Choroid plexus epithelial cell (primary cell): ENCODE measurements at places on chromosomes 4 and X.

DNA sequence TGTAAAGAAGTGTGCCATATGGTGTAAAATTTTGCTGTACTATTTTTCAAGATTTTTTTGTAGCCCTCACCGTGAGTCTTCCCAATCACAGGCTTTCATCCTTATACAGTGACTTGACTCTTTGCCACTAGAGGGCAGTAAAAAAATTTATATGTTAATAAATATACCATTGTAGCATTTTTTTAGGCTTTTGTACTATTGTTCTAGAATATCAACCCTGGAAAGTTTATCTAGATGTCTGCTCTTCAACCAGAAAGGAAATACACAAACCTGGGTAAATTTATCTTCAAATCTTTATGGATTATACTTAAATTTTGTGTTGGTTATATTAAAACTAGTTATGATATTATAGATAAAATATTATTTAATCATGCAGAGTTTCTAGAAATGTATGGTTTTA, 235.3 kb downstream of the TENM3 start:
- DNase-seq: peak; percentile 72

- peak; percentile 69 for DNase-seq
Observed at GRCh38 chrX:66633541-66633940, 5.3 kb downstream of the EDA2R start.

DNA sequence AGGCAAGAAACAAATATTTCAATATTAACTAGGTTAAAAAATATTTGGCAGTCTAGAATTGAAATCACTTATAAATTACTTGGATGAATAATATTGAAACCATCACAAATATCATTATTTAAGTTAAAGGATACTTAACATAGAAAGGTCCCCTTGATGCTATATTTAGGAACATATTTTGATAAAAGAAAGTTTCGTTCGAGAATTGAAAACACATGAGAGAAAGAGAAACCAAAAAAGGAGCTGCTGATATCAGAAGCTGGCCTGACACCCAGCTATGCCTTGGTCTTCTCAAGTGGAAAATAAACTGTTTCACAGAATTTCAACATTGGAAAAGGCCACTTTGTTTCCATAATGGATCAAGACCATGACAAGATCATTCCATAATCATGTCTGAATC, 762.4 kb downstream of the DMD start:
- DNase-seq: peak; percentile 1

- no peak for DNase-seq
Observed at GRCh38 chr4:171621646-171622045, 191.6 kb upstream of the GALNTL6 start.

DNA sequence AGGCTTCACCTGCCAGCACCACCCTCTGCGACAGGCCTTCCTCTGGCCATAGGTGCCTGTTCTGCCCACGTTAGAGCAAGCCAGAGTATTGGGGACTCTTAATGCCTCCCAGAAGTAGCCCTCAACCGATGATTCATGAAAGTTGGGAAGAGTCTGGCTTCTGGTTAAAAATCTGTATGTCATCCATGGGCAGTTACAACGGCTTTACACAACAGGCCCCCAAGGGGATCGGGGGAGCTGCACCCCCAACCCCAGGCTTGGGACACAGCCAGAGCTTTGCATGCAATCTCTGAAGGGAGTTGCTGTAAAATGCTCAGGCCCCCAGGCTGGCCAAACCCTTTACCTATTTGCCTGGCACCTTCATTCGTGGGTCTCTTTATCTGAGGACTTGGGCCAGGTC, 5.4 kb upstream of the CYTL1 start:
- DNase-seq: no peak

DNA sequence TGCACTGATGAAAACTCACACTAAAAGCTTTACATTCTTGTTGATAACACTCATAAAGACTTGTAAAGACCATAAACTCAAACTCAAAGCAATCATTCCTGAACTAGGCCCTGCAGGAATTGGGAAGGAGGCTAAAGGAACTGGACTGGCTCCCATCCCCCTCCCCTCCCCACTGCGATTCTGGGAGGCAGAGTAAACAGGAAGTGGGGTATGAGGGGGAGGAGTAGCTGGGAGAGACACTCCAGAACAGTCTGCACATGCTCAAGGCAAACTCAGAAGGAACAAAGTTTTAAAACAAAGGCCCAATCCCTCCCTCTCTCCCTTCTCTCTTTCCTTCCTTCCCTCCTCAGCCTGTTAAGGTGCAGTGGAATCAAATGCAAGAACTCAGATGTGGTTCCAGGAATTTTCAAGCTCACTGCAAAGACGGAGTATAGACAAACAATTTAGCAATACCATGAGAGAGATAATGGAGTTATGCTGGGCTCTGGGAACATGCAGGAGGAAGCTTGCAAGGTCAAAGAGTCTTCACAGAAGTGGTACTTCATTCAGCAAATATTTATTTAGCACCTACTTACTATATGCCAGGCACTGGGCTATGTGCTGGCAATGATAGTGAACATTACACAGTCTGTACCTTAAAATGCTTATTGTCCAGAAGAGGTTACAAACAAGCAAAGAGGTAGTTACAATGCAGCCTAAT, 15.9 kb downstream of the MID1IP1 start:
- peak; percentile 57 for DNase-seq

GRCh38 chr4:2011583-2011982, 2.8 kb upstream of the NELFA start:
- DNase-seq: peak; percentile 37

GRCh38 chrX:49019599-49020249, 17.7 kb upstream of the GRIPAP1 start:
- no peak for DNase-seq

- DNase-seq: no peak
Observed at GRCh38 chrX:17544821-17545220, 169.8 kb downstream of the NHS start.
